ENCODE measurements at places on chromosomes 6 and 20.
A peak's percentile ranks its signal among the peaks of the same experiment; 100 is the strongest.

GRCh38 chr6:44386364-44386928 lies 1.1 kb upstream of the CDC5L start:
- DNase-seq, result no peak

- DNase-seq, result no peak
Measured at GRCh38 chr6:167523426-167523825, 198.5 kb downstream of the TTLL2 start.

GRCh38 chr6:1110941-1111349 lies 201.0 kb upstream of the FOXQ1 start:
- no peak for DNase-seq

- no peak for DNase-seq
Measured at GRCh38 chr20:43533060-43533459, 25.6 kb downstream of the L3MBTL1 start.

- DNase-seq, result no peak
Measured at GRCh38 chr6:148521586-148521985, 178.9 kb downstream of the SASH1 start.

- DNase-seq, result no peak
Measured at GRCh38 chr6:30845183-30845582, 39.1 kb upstream of the DDR1 start.

- DNase-seq, result no peak
Measured at GRCh38 chr6:170583756-170584180, 669 bp downstream of the PDCD2 start.

DNA sequence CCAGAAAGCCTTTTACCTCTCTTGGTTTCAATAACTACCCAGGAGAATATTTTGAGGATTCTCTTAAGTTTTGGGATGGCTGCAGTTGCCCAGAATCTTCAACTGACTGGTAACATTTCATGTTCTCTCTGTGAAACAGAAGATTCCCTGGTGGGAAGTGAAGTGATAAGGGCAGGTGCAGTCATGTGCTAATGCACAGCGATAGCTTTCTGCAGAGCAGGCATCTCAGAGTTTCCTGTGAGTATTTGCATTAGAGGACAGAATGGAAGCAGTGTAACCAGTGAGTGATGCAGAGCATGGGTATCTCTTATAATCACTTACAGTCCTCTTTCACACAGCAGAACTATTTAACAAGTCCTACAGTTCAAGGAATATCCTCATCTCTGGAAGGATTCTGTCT lies 76.1 kb downstream of the HCRTR2 start:
- DNase-seq, result no peak

- DNase-seq, result peak; percentile 57
Measured at GRCh38 chr6:130575971-130576370, 210.2 kb downstream of the TMEM200A start.

GRCh38 chr6:165663377-165663735 lies 315 bp upstream of the PDE10A start:
- no peak for DNase-seq

- peak; percentile 53 for DNase-seq
Measured at GRCh38 chr20:36461600-36462439, 79.5 kb upstream of the MYL9 start.

GRCh38 chr6:38634518-38634917 lies 5.2 kb downstream of the BTBD9 start:
- DNase-seq, result no peak

GRCh38 chr6:117559299-117559698 lies 43.0 kb downstream of the GOPC start:
- no peak for DNase-seq

GRCh38 chr20:1625083-1625690 lies 5.4 kb upstream of the SIRPB1 start:
- DNase-seq, result no peak

GRCh38 chr6:164507206-164507940 lies 802.0 kb downstream of the C6orf118 start:
- DNase-seq, result no peak

GRCh38 chr6:159729598-159730331 lies 2.5 kb downstream of the WTAP start:
- DNase-seq, result no peak

- DNase-seq, result no peak
Measured at GRCh38 chr6:21098744-21099143, 494.8 kb upstream of the SOX4 start.

DNA sequence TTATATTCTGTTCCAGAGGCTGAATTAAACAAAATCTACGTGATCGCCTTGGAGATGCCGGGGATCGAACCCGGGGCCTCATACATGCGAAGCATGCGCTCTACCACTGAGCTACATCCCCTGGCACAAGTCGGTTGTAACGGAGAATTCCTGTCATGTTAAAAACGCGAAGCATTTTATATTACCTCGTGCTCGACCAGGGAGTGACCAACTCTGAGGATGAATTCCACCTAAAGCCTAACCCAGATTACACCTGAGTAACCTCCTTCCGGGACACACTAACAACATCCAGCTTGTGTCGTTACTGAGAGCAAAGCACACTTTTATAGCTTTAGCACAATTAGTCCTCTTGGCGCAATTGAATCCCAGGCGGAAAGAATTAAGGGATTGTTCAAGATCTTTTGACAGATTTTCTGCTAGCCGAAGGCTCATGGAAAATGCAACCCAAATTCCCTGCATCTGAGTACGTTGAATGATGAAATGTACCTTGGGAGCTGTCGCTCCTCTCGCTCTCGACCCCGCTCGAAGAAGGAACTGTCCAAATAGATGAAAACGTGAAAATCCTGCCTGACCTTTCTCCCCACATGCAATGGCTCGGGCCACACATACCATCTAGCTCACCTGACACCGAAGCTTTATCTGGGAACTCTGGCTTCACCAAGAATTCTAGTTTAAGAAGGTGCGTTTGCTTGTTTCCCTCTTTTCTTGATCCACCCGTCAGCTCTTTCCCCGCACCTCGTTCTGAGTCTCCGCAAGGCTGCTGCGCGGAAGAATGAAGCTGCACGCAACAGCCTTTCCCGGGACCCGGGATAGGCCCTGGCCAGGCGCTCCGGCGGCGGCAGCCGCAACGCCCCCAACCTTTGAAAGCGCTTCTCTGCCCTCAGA lies 148.3 kb downstream of the GPX5 start:
- peak; percentile 81 for DNase-seq

DNA sequence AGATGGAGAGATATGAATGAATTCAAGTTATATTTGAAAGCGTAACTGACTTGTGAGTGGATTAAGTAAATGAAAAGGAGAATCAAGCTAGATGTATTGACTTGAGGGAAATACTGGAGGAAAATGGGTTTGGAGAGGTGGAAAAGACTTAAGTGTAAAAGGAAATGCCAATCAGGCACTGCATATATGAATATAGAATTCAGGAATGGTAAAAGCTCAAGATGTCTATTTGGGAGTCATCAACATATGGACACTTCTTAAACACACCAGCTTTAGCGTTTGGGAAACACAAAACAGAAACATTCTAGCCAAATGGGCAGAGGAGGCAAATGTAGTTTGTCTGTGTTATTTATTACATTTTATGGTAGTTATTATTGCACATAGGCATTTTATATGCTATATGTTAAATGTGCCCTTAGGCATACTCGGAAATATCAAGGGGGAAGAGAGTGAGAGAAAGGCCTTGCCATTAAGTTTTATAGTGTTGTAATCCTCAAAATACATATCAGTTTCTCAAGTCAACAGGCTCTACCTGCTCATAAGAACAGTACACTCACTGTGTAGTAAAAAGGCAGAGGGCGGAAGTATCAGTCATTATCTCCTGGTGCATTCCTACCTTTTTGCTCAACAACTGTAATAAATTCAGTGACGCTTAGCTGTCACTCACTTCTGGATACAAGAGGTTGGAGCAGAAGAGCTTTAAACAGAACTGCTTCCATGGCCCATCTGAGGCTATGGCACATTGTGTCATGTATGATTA lies 33.7 kb upstream of the ME1 start:
- DNase-seq, result no peak

DNA sequence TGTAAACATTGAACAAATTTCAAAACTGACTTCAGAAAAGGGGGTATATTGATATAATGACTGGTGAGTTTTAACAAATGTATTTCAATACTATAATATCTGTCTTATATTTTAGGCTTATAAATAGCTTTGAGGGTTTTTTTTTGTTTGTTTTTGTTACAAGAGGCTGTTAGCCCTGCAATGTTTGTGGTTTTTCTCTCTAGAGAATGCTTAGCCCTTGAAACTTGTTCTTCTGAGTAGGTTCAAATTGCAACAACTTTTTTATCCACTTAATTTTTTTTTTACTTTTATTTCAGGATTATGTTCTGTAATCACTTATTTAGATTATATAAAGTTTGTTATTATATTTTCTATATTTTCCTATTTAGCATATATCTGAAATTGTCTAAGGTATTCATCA lies 333.2 kb downstream of the RIMS1 start:
- no peak for DNase-seq

DNA sequence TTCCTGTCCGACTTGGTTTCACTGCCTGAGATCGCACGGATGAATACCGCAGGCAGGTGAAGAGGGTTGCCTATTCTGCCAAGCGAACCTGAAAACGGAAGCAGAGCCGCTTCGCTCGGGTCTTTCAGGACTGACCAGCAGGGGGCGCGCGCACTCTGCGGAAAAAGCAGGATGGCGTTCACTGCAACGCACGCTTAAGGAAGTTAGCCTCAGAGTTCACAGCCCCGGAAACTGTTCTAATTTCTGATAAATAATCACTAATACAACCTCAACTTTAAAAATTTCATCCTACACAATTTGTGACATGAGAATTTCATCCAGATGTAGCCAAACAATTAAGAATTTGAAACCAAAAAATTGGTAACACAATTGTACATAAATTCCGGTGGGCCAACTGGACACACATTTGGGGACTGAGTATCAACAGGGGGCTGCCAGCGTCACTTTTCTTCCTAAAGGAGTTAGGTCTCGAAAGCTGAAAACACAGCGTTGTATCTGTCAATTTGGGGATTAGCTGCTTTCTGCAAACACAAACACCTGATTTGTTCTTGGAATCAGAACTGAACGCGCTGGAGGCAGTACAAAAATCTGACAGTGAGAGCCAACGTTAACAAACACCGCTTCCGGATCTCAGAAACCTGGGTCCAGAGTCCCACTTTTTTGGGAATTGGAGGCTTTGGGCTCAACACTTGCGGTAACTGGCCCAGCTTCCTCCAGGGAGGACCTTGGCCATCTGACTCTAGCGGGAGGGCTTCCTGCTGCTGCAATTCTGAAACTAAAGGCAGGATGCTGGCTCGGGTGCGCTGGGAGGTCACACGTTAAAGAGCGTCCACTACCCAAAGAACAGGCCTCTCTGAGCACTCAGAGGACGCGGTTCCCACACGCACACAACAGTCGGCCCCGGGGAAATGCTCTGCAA lies 8.8 kb downstream of the PXDC1 start:
- peak; percentile 91 for DNase-seq

- DNase-seq, result no peak
Measured at GRCh38 chr20:47280228-47280627, 76.3 kb downstream of the ZMYND8 start.

GRCh38 chr6:31822036-31822821 lies 5.3 kb upstream of the HSPA1B start:
- DNase-seq, result peak; percentile 70

GRCh38 chr6:137362878-137363804 lies 131.1 kb downstream of the OLIG3 start:
- no peak for DNase-seq

DNA sequence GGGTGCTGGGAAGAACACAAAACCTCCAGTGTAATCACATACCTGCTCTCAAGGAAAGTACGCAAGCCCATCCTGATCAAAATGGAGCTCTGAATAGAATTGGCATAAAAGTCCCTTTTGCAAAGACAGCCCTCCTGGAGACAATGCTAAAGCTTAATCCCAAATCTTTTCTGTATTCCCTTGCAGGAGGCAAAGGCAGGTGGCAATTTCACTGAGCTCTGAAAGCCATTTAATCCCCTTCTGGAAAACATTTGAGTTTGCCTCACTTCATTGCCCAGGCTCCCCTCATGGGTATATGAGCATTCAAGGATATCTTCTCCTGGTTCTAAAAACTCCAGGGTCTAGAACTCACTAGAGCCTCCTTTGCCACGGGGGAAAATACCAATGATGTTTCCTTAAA lies 310.2 kb upstream of the CNR1 start:
- DNase-seq, result no peak

GRCh38 chr6:1724124-1724523 lies 114.4 kb downstream of the FOXC1 start:
- DNase-seq, result no peak

GRCh38 chr20:47453167-47453782 lies 48.4 kb upstream of the NCOA3 start:
- DNase-seq, result peak; percentile 71

GRCh38 chr6:158391276-158391675 lies 79.0 kb downstream of the TULP4 start:
- DNase-seq, result no peak

DNA sequence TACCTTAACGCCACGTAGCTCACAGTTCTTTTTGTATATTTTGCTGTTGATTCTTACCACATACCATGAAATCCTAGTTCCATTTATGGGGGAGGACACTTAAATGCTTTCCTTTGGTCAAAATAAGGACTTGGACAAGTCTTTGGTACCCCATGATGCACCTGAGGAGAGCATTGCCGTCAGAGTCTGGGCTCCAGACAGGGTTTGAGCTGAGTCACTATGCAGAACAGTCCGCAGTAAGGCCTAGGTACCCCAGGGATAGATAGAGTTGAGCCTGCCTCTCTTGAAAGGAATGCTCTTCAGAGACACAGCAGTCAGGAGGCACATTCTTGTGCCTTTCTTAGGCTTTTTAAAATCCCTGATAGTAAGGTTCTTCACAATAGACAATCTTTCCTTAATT lies 6.0 kb downstream of the PARD6B start:
- no peak for DNase-seq
